ENCODE measurements at places on chromosomes 2 and 18.
A peak's percentile ranks its signal among the peaks of the same experiment; 100 is the strongest.

DNA sequence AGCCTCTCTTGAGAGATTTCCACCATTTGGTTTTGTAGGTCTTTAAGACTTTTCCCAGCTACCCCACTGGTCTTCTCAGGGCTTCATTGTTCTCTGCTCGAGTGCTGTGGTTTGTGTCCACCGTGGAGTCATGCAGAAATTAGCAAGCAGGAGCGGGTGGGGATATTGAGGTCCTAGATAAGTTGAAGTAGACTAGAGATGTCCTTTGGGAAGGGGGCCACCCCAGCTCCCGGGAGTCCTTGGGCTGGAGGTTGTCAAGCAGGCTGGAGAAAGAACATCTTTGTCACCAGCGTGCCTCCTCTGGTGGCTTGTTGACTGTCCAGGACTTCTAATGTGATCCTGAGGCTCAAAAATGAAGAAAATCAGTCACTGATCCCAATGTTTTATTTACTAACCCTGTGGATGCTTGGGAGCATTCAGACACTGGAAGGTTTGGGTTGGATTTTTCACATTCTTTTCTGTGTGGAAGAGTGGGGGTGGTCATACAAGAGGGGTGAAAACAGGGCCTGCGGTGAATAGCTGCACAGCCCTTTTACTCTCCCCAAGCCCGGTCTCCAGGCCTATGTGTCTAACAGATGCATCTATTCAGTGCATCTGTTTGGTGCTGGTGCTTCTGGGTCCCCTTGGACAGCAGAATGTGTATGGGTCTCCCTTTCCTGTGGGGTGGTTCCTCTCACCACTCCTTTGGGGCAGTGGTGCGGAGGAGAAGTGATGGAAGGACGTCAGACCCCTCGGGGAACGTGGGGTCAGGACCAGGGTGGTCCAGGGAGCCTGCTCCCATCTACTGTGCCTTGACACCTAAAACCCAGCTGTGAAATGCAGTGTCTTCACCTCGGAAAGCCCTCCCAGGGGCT is 208.1 kb downstream of the KLHL29 start:
- DNase-seq, result no peak

DNA sequence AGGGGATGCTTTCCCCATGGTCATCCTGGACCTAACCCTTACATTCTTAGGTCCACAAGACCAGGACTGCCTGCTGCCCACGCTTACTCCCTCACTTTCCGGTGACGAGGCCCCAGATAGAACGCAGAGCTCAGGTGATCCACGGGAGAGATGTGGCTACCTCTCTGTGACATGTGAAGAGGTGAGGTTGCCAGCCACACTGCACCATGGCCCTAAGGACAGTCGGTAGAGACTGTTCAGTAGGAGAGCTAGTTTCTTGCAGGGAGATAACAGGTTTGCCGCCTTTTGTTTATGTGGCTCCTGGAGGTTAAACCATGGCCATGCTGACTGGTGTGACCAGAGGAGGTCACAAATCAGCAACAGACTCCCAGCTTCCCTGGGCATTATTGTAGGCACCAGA is 71.4 kb downstream of the WDSUB1 start:
- DNase-seq, result no peak

GRCh38 chr18:50649821-50650220 is 89.9 kb downstream of the MAPK4 start:
- no peak for DNase-seq

DNA sequence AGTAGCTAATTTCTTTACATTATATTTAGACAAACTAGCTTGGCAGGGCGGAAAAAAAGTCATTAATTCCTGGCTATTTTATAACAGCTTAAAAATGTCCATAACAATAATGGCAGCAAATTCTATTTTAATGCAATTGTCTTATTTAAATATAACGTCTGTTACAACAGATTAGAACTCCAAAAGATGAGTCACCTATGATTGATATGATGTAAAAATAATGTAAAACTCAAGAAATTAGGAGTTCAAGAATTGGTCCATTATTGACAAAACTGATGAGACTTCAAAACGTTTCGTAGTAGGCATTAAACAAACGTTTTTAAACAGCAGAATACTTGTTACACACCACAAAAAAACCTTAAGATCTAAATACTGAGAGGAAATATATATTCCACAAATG is 2.7 kb downstream of the XPO1 start:
- no peak for DNase-seq

GRCh38 chr2:225086439-225086838 is 44.2 kb upstream of the DOCK10 start:
- DNase-seq, result no peak

DNA sequence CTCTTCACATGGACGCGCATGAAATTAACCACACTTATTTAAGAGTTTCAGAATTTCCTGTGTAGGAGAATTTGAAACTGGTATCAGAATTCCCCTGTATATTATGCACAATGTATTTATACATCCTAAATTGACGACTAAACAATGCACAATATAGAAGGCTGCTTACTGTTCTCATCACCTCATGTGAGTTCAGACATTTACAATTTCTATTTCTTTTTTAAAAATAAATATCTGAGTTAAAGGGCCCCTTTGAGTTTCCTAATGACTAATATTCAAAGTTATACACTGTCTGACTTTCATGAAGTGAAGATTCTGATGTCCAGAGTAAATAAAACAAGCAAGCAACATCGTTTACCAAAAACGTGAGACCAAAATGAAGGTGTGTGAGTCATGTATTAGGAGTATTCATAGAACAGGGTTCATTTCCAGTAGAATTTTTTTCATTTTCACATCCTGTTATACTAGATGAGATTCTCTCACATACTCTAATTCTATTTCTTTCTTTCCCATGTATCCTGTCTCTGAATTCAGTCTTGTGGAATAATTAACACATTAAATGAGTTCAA is 406.2 kb downstream of the NUP35 start:
- DNase-seq, result no peak

GRCh38 chr18:74494514-74494913 is 1.6 kb upstream of the CNDP2 start:
- DNase-seq, result no peak

GRCh38 chr2:198080879-198081765 is 276.7 kb downstream of the PLCL1 start:
- DNase-seq, result no peak

GRCh38 chr2:32200814-32201213 is 35.1 kb downstream of the SLC30A6 start:
- DNase-seq, result no peak

DNA sequence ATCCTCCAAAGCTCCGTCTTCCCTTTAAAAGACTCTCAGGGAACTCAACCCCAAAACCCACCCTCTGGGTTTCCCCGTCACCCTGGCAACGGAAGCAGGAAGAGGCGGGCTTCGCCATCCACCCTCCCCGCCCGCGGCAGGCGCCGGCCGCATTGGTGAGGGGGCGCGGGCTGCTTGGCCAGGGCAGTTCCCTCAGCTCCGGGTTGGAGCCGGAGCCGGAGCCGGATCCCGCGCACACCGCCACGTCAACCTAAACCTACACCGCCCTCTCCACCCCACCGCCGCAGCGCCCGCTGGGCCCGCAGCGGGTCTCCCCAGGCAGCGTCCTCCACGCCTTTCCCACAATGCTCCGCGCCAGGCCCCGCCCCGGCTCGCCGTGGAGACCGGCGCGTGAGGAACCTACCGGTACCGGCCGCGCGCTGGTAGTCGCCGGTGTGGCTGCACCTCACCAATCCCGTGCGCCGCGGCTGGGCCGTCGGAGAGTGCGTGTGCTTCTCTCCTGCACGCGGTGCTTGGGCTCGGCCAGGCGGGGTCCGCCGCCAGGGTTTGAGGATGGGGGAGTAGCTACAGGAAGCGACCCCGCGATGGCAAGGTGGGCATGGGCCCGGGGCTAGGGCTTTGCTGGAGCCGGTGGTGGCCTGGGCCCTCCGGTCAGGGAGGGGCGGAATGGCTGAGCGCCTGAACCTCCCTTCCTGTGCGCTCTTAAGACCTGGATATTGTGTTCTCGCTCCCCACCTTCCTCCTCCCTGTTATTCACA is at the start of gene DNAJC10:
Gene DNAJC10 (plus strand): TSS at position 366 of the 758 bp plus-strand sequence. CDS start 1,830 bp downstream, outside the sequence.
- peak; percentile 73 for DNase-seq

DNA sequence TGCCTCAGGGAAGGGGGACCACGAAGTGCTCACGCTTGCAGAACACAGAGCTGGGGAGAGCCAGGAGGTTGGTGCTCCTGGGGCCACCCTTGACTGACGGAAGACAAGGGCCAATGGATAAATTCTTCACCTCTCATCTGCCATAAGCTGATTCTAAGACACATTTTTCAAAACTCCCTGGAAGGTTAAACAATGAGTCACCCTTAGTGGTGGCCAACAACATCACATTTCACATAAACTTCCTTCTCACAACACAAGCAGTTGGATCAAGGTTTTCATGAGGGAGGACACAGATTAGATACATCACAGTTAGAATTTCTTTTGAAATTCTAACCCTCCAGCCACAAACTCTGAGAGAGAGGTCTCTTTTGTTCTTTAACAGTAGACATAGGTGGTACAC is 713.6 kb upstream of the POU3F3 start:
- no peak for DNase-seq

DNA sequence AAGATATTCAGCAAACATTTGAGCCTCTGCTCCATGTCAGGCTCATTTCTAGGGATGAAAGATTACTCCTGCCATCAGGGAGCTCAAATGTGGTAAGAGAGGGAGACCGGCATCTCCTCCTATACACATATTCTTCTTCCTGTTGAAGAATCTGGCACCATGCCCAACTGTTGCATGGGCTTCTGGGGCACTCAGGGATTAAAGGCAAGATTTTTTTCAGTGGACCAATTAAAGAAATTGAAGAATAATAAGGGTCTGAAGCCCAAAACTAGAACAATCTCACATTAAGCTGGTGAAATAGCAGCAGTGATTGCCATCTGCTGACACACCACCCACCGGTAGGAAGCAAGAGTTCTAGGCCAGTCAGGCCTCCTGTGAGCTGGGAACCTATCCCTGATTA is 145.4 kb upstream of the LYPD6 start:
- DNase-seq, result no peak

DNA sequence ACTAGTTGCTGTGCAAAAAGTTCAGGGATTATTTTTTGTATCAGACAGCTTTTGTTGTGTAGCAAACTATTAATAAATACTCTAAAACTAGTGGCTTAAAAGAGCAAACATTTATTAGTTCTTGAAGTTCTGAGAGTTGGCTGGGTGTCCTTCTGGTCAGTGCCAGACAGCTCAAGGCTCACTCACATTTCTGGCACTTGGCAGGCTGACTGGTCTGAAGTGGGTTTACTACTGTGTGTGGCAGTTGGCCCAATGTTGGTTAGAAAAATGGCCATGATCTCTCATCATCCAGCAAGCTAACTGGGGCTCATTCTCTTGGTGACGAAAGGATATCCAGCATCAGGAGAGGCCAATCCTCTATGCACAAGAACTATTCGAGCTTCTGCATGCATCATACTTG is 71.4 kb upstream of the ZNF385B start:
- DNase-seq, result no peak

- no peak for DNase-seq
These were observed 9.2 kb downstream of the BOK start for GRCh38 chr2:241567776-241568175.

DNA sequence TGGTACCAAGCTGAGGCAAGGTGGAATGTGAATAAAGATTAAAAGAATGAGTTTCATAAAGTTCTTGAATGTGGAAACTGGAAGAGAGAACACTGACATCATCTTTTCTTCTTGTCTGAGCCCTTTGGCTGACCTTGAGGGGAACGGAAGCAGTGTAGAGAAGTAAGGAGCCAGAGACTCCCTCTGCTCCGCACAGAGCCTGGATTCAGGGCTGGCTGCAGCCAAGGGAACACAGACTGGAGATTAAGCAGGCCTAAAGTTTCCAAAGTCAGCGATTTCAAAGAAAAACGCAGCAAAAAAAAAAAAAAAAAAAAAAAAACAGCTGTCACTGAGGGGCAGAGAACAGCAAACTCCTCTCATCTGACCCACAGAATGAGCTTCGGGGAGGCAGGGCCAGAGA is 19.3 kb upstream of the ALK start:
- no peak for DNase-seq

DNA sequence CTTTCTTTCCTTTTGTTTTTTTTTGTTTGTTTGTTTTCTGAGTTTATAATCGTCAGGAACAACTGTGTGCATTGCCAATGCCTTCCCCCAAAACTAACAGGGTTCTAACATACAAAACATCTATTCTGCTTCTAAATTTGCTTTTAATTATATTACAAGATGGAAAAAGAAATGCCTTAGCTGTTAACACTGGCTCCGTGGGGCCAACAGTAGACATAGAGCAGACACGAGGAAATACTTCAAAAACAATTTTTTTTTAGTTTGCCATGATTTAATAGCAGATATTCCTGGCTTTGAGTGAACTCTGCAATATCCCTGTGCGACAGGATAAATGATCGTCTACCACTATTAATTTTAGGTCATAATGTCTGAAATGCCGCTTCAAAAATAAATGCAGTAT is 153.3 kb upstream of the HNRNPA3 start:
- DNase-seq, result no peak

DNA sequence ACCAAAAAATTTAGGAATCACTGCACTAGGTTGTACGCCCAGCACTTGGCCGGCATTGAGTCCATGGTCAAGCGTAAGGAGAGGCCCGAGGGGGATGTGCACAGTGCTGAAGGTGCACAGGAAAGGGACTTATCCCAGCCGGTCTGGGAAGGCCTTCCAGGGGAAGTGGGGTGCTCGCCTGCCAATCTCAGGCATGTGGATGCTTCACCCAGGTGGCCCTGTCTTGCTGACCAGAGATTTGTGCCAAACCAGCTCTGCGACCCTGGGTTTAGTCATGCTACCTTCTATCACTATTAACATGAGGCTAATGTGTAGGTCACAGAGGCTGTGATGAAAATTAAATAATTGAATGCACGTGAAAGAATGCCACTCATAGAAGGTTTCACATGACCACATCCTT is 1.7 kb upstream of the ITM2C start:
- DNase-seq, result no peak

DNA sequence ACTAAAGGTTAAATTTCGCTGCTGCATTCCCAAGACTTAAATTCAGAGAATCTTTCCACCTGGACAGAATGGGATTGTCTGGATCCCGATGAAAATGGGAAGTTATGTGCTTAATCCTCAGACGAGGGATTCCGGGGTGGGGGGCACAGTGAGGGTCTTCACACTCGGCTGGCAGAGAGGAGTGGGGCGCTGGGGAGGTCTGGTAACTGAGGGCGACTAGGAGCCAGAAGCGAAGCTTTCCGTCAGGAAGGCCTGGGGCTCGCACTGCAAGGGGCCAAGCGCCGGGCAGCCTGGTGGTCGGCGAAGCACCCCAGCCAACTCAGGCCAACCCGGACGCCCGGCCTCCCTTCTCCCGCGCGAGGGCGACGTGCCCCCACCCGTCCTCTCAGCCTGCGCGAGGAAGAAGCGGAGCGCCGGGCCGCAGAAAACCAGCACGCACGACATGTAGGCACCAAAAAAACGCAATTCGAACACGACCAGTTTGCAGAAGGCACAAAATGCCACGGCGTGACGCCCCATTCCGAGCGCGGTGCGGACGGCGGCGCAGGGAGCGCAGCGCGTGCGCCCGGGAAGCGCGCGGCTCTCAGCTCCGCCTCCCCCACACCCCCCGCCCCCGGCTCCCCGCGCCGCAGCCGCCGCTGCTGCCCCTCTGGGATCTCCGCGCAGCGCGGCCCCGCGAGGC is 188.1 kb downstream of the ZEB2 start:
- peak; percentile 26 for DNase-seq

DNA sequence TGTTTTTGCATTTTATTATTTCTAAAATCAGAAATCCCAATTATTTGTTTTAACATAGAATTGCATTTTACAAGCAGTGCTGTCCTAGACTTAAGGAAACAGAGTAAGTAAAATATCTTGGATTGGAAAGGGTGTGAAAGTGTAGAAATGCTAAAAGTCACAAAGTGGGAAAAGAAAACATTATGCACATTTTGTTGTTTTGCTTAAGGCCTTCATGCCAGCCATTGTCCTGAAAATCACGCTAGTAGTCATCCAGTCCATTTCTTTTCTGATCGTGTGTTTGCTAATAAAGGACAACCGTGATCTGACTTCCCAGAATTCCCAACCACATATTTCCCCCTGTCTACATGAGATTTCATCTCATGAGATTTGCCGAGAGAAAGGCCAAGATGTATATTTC is 199.1 kb downstream of the PTGR3 start:
- no peak for DNase-seq

Data from smooth muscle cell of the brain vasculature (primary cell).